Endothelial cell of umbilical vein (primary cell): ENCODE measurements at places on chromosomes 4 and X. TPM values are rescaled to one million over a fixed set of nuclear protein-coding genes. Genes with fewer than 3 reads are reported as not detected.

The MAD2L1 gene
- 12.3 and 15.6 TPM in 2 replicates for polyA plus RNA-seq

The YIPF6 gene
- 15.4 and 17.1 TPM in 2 replicates for polyA plus RNA-seq

The SPANXC gene
- not detected in 2 replicates for polyA plus RNA-seq

The SPANXD gene
- not detected in 2 replicates for polyA plus RNA-seq

The ZBTB49 gene
- polyA plus RNA-seq, result 3.8 TPM in 2 replicates

The SGCB gene
- 11.7 and 13.7 TPM in 2 replicates for polyA plus RNA-seq

The NHSL2 gene
- 21.2 and 23.5 TPM in 2 replicates for polyA plus RNA-seq

The TBC1D8B gene
- polyA plus RNA-seq, result 1.4 TPM in 2 replicates

The ADGRL3 gene
- not detected in 2 replicates for polyA plus RNA-seq

The DCLK2 gene
- 1.7 TPM in 2 replicates for polyA plus RNA-seq

The TREX2 gene
- 0.99 and 1.9 TPM in 2 replicates for polyA plus RNA-seq

The BEX2 gene
- 0.92 and 1.4 TPM in 2 replicates for polyA plus RNA-seq

The ERAS gene
- 0.14 TPM in 1 of 2 replicates, not detected in the other for polyA plus RNA-seq

The KCND1 gene
- 0.54 and 1.1 TPM in 2 replicates for polyA plus RNA-seq

The DMD gene
- polyA plus RNA-seq, result 6.4 and 9.0 TPM in 2 replicates

The RNF212 gene
- polyA plus RNA-seq, result 2.6 and 2.8 TPM in 2 replicates

The CLTRN gene
- 0.04 TPM in 1 of 2 replicates, not detected in the other for polyA plus RNA-seq

The SGMS2 gene
- 33.2 and 39.1 TPM in 2 replicates for polyA plus RNA-seq

The EPGN gene
- polyA plus RNA-seq, result not detected in 2 replicates

The MAP7D2 gene
- 0.03 and 0.08 TPM in 2 replicates for polyA plus RNA-seq

The SPANXA2 gene
- polyA plus RNA-seq, result not detected in 2 replicates

The RAB33A gene
- polyA plus RNA-seq, result 1.3 and 1.6 TPM in 2 replicates
